ENCODE measurements at places on chromosomes 13 and 19. TPM values are rescaled to one million over a fixed set of nuclear protein-coding genes. Genes with fewer than 3 reads are reported as not detected.
A peak's percentile ranks its signal among the peaks of the same experiment; 100 is the strongest.

- DNase-seq = peak; percentile 73
Observed at GRCh38 chr19:46787331-46788261, 798 bp downstream of the SLC1A5 start.

GRCh38 chr19:29978080-29978479 is 36.0 kb downstream of the URI1 start:
- DNase-seq = no peak

- DNase-seq = peak; percentile 88
Observed at GRCh38 chr19:45927565-45928261, 13.1 kb upstream of the NANOS2 start.

- DNase-seq = peak; percentile 19
Observed at GRCh38 chr19:29966588-29967249, 24.7 kb downstream of the URI1 start.

DNA sequence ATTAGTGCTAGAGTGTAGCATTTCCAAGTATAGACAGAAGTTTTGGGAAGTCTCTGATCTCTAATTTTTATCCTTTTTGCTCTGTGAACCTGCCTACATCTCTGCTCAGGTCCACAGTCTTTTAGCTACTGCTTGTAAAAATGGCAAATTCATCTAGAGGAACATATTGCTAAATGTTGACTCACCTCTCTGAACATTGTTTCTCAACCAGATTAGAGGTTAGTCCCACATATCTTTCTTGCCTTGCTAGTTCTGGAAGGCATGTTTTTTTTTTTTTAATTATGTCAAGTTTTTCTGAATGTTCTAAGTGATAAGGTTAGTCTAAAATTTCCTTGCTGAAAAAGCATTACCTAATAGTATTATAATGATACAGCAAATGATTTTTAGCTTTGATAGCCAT is 2889.6 kb upstream of the PCDH20 start:
- no peak for DNase-seq

DNA sequence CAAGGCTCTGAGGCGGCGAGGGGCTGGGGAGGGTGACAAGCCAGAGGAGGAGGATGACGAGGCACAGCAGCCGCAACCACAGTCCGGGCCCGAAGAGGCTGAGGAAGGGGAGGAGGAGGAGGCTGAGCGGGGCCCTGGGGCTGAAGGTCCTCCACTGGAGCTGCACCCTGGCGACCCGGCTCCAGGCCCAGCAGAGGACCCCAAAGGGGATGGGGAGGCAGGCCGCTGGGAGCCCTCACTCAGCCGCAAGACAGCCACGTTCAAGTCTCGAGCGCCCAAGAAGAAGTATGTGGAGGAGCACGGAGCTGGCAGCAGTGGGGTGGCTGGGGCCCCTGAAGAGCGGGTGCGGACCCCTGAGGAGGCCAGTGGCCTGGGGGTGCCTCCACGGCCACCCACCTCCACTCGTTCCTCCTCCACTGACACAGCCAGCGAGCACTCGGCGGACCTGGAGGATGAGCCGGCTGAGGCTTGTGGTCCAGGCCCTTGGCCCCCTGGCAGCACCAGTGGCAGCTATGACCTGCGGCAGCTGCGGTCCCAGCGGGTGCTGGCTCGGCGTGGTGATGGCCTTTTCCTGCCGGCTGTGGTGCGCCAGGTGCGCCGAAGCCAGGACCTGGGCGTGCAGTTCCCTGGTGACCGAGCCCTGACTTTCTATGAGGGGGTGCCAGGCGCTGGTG is 2.9 kb downstream of the CIC start:
- no peak for DNase-seq

DNA sequence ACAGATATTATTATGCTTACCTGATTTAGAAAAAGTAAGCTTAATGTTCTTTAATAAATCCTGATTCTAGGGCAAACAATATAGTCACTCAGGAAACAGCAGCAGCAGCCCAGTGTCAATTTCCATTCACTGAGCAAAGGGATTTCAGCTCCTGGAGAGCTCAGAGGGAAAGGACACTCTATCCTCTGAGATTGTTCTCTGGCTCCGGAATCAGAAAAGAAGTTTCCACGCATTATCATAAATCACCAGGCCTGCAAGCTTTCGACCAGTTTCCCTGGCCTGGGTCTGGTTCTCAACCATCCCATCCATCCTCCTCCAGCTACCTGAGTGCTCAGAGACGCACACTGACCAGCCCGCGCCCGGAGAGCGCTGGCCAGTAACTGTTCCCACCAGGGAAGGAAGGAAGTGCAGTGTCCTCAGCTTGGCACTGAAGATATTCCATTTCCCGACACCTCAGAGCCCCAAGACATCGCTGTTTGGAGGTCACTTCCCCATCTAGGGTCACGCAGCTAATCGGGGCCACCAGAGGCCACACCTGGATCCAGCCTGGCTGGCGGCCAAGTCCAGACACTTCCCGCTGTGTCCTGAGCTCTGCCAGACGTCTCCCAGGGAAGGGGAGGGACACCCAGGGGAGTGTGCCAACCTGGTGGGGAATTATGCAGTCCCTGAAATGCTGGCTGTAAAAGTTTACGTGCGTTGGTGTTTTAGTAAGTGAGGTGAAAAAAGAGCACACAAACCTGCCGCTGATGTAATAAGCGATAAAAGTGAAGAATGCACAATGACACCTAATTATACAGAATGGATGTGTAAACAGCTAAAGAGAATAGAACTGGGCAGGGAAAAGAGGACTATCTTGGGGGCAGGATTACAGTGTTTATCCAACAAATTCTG is 29.1 kb downstream of the EPS15L1 start:
- DNase-seq = no peak

- DNase-seq = no peak
Observed at GRCh38 chr13:51148223-51148951, 37.3 kb upstream of the C13orf42 start.

DNA sequence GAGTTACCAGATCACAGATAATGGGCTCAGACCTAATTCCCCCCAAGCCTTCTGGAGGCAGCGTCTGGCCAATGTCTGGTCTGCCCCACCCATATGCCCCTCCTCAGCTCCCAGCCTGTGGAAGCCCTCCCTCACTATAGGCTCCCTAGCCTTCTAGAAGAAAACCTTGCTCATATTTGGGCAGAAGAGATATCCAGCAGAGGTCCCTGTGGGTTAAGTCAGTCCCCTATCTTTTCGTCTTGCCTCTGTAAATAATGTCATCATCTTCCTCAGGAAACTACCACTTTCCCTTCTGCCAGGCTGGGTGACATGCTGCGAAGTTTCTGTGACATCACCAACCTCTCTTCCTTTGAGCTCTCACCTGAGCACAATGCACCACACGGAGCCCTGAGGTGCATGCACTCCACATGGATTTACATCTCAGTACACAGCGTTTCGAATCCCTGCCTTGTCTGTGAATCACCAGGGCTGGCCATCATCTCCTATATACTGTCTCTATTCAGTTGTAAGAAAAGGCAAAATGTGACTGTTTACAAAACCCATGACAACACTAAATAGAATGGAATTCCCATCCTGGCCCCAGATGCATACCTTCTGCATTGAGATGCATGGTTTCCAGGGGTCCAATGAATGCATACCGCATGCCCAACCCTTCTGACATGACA is 112.8 kb downstream of the CRYL1 start:
- no peak for DNase-seq

- no peak for DNase-seq
Observed at GRCh38 chr13:45796426-45797235, 54.9 kb downstream of the SIAH3 start.

- no peak for DNase-seq
Observed at GRCh38 chr19:46088101-46088500, 36.4 kb downstream of the IGFL3 start.

GRCh38 chr13:37701306-37701705 is 102.7 kb upstream of the POSTN start:
- DNase-seq = peak; percentile 31

DNA sequence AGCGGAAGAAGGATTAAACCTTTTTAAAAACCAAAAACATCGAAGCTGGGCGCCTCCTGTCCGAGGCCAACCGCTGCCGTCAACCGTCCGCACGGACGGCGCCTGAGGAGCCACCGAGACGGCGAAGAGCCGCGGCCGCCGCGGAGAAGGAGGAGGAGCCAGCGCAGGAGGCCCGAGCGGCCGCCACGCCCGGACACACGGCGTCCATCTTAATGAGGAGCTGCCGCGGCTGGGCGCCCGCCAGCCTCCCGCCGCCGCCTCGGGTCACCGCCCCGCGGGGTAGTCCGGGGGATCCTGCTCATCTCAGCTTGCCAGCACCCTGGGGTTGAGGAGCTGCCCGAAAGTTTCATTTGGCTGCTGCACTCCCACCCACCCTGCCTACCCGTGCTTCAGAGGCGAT is 10.6 kb downstream of the ZSCAN1 start:
- no peak for DNase-seq

GRCh38 chr13:70662231-70662940 is 554.1 kb upstream of the KLHL1 start:
- DNase-seq = no peak

DNA sequence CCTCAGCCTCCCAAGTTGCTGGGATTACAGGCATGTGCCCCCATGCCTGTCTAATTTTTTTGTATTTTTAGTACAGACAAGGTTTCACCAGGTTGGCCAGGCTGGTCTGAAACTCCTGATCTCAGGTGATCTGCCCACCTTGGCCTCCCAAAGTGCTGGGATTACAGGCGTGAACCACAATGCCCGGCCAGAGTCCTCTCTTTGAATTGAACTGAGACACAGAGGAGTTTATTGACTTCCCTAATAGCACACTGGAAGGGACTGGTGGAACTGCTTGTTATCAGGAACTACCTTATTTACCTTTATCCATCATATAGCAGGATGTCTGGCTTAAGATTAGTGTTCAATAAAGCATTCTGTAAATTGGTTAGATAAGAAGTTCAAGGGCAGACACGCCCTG is 613.8 kb downstream of the EFNB2 start:
- no peak for DNase-seq

- no peak for DNase-seq
Observed at GRCh38 chr13:110726726-110727125, 13.2 kb downstream of the ING1 start.

GRCh38 chr13:30776661-30777060 is 41.3 kb downstream of the ALOX5AP start:
- DNase-seq = no peak

- no peak for DNase-seq
Observed at GRCh38 chr13:24224232-24224680, 63.7 kb downstream of the SPATA13 start.

- no peak for DNase-seq
Observed at GRCh38 chr19:43309466-43309865, 40.1 kb upstream of the PSG9 start.

DNA sequence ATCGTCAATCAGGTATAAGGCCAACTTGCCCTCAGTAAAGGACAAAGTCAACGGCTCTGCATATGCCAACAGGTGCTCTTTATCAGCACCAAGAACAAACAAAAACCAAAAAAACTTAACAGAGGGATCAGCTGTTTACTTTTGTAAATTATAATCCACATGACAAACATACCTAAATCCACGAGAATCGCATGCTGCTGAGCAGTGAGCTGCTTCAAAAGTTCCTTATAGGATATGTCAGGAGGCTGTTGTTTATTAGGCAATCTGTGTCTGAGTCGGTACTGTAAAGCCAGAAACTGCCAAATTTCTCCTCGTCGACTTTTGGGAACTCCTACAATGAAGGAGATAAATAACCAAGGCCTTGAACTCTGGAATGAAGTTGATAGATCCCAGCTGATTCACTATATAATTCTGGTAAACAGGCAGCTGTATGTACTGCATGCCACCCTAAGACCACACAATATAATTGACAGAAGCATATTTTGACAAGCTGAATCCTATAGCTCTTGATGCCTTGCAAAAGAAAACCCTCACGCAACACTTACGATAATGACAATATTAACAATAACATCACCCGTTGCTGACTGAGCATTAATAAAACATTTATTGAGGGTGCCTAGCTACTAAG is 179.8 kb downstream of the TBC1D4 start:
- no peak for DNase-seq

DNA sequence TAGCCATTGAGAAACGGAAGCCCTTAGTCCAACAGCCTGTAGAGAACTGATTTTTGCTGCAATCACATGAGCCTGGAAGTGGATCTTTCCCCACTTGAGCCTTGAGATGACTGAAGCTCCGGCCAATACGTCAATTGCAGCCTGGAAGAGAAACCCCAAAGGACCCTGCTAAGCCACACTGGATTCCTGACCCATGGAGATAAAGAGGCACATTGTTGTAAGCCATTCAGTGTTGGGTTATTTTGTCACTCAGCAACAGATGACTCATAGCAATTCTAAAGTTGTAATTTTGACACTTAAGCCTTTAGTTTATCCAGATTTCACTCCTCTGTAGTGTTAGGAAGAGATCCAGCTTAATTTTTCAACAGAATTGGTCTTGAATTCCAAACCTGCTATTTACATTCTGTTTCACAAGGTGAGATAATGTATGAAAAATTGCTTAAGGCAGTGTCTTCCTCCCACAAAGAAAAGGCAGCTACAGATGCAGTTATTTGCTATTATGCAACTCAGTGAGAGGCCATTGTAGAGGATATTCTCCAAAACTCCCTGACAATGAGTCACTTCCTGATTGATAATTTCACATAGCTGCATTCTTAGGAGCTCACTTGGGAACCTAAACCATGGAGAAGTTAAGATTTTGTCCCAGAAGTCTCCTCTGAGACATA is 59.4 kb upstream of the TSHZ3 start:
- DNase-seq = peak; percentile 92

DNA sequence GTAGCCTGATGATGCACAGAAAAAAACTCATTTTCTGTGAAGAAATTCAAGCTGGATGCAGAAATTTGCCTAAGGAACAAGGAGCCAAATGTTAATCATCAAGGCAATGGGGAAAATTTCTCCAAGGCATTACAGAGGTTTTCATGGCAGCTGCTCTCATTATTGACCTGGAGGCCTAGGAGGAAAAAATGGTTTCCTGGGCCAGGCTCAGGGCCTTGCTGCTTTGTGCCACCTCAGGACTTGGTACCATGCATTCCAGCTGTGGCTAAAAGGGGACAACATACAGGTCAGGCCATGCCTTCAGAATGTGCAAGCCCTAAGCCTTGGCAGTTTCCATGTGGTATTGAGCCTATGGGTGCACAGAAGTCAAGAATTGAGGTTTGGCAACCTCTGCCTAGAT is 1320.1 kb upstream of the MIR17HG start:
- DNase-seq = no peak

Gene CRB3
- total RNA-seq = not detected

Gene ZNF224
- 15.7 TPM for total RNA-seq

Gene ZNF534
- not detected for total RNA-seq

Gene TPTE2
- not detected for total RNA-seq

Gene FFAR2
- not detected for total RNA-seq

Gene LILRA1
- total RNA-seq = not detected

Gene PSG2
- total RNA-seq = not detected

Gene BLOC1S3
- 6.4 TPM for total RNA-seq

Gene PPP5C
- 67.6 TPM for total RNA-seq

All from RPMI7951 (cell line).